ENCODE measurements at places on chromosomes 11 and 22. TPM values are rescaled to one million over a fixed set of nuclear protein-coding genes. Genes with fewer than 3 reads are reported as not detected.

The APOL6 gene
- 91.5 TPM for total RNA-seq

The INPP5J gene
- total RNA-seq: not detected

GRCh38 chr22:44220727-44221680 is 40.3 kb downstream of the PARVG start:
- DNase-seq: no peak

The PPP1CA gene
- total RNA-seq: 301 TPM

DNA sequence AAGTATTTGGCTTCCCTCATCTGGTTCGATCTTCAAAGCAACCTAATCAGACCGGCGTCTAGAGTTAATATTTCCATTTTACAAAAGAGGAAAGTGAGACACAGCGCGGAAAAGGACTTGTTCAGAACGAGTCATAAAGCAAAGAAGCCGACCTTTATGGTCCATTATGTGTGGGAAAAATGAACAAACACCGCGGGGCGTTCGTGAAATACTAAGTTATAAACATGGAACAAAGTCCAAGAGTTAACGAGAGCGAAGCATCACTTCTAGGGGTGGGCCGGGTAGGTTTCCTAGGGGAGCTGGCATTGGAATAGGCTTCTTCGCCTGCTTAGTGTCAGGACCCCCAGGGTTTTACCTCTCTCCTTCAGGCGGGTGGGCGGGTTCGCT is 575 bp downstream of the DUSP18 start:
- DNase-seq: no peak

- peak; percentile 20 for DNase-seq
Measured at GRCh38 chr22:16824716-16825687, at the start of gene XKR3. XKR3 (minus strand) TSS chr22:16825411; CDS start chr22:16808073, 17,338 bp downstream.

DNA sequence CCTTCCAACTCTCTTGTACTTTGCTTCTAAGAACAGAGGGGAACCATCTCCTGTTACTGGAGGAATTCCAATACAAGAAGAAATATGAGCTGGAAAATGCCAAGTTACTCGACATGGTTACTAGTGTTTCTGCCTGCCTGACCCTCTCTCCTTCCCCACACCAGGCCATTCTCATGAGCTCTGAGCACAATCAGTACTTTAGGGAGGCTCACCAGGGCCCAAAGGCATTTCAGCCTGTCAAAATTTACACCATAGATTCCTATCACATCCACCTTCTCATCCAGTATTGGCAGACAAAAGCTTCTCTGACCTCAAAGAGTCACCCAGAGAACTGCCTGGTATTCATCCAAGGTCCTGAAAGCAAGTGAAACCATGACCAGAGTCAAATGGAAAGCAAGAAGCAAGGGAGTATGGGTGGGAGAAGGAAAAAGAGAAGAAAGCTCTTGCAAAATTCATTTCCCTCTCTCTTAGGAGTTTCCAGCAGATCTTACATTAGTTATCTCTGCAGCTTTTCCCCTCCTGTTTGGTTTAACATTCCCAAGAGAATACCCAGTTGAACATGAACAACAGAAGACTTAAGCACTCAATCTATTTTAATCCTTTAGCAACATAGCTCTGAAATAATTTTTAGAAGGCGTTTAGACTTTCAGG is 58.7 kb upstream of the NCAM1 start:
- DNase-seq: no peak

- no peak for DNase-seq
Measured at GRCh38 chr11:121086866-121087265, 14.2 kb upstream of the TECTA start.

The MOV10L1 gene
- not detected for total RNA-seq

The LMO1 gene
- not detected for total RNA-seq

Data from activated CD4-positive, alpha-beta T cell treated with anti-CD3 and anti-CD28 coated beads, Interleukin-2, amount 10 ng/mL, durations not matched to agents 7 days and 5 days (primary cell).